Trophoblast cell (in vitro differentiated cells and primary cell): ENCODE measurements at places on chromosomes 5 and 9.

DNA sequence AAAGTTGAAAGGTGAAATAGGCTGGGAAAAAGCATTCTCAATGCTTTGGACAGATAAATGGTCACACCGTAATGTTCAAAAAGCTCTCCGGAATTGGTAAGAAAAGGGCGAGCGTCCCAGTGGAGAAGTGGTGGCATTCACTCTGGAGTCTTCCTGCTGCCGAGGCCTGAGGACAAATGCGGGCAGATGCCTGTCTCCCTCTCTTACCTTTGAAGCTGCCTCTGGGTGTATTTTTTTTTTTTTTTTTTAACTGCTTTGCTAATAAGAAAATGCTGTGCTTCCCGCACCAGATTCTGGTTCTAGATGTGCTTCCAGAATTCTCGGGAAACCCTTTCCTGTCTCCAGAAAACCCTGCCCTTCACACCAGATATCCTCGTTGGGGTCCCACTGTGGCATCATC is 24.4 kb upstream of the CTSL start:
- DNase-seq: peak; percentile 85
- H3K27ac ChIP-seq: peak overlapping the region; percentile 86
- H3K4me3 ChIP-seq: no peak overlapping the region
- H3K4me1 ChIP-seq: peaks cover 21% of the 10 kb centered on the region
- peaks cover 23% of the 10 kb centered on the region for H3K36me3 ChIP-seq

- H3K27me3 ChIP-seq: no peaks in the 10 kb centered on the region
- H3K27ac ChIP-seq: peak overlapping the region; percentile 73
- H3K36me3 ChIP-seq: no peaks in the 10 kb centered on the region
- H3K4me3 ChIP-seq: no peak overlapping the region
- no peak for DNase-seq
These were observed 21.5 kb upstream of the TGFBI start for GRCh38 chr5:136007271-136007670.

DNA sequence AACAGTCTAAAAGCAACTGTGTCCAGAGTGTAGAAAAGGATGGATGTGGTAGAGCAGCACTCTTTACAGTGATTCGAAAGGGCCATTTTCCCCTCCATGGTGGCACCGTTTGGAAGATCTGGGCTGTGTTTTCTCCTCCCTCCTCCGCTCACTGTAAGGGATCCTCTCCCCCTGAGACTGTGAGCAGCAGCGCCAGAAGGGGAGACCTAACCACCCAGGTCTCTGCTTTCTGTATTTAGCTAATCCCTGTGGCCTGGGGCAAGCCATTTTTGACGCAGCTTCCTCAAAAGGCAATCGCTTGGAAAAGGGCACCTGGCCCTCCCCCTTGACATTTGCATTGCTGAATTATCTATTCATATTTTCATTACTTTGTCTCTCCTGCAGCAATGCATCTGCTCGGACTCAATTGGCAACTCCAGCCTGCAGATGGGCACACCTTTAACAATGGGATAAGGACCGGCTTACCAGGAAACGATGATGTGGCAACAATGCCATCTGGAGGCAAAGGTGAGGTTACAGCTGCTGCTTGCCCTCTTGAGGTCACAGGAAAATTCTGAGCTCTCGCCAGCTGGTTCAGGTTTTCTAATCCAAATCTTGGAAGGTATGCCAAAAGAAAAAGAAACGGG is 244.3 kb upstream of the WWC1 start:
- H3K27me3 ChIP-seq: no peaks in the 10 kb centered on the region
- H3K27ac ChIP-seq: no peak overlapping the region
- peaks cover 13% of the 10 kb centered on the region for H3K4me1 ChIP-seq
- H3K36me3 ChIP-seq: no peaks in the 10 kb centered on the region
- no peak overlapping the region for H3K4me3 ChIP-seq

DNA sequence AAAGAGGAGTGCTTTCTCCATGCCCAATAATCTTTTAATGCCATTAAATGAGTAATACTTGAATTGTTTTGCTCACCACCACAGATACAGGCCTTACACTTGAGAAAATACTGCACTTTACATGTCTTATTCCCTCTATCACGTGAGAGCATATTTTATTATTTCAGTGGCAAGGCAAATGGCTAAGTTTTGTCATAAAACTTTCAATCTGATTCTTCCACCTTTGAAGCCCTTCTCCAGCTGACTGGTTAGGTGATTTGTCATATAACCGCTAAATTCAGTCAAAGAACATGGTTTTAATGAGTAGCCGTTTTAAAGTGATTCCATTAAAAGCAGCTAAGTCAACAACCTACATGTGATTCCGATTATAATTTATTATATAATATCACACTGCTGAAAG is 43.8 kb downstream of the FAT2 start:
- no peak for DNase-seq
- no peaks in the 10 kb centered on the region for H3K27me3 ChIP-seq
- no peaks in the 10 kb centered on the region for H3K36me3 ChIP-seq
- no peak overlapping the region for H3K4me3 ChIP-seq
- no peak overlapping the region for H3K27ac ChIP-seq
- H3K4me1 ChIP-seq: no peaks in the 10 kb centered on the region

DNA sequence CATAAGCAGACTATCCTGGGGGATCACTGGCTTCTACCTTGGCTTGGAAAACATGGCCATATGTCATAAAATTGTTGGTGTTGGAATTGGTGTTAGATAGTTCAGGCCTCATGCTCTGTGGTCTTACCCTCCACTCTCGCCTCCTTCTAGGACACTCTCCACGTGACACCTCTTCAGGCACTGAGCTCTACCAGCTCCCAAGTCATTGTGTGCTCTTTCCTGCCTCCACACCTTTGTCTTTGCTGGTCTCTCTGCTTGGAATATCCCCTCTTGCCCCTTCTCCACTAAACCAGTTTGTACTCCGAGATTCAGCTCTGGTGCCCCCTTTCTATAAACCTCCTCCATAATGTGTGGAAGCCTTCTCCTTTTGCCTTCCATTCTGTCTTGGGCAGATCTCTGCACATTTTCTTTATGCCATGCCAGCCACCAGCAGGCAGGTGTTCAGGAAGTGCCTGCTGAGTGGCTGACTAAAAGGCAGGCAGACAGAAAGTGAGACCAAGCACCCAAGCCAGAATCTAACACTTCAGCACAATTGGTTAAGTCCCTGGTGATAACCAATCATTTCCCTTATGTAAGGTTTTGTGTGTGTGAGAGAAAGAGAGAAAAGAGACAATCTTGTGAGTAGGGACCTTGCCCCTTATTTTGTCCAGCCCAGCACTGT is 37.7 kb downstream of the SAR1B start:
- no peak overlapping the region for H3K27ac ChIP-seq
- no peaks in the 10 kb centered on the region for H3K27me3 ChIP-seq
- H3K4me3 ChIP-seq: no peak overlapping the region
- H3K4me1 ChIP-seq: no peaks in the 10 kb centered on the region
- no peaks in the 10 kb centered on the region for H3K36me3 ChIP-seq

- no peaks in the 10 kb centered on the region for H3K4me1 ChIP-seq
- H3K27me3 ChIP-seq: no peaks in the 10 kb centered on the region
- H3K27ac ChIP-seq: no peak overlapping the region
- DNase-seq: no peak
- no peak overlapping the region for H3K4me3 ChIP-seq
- H3K36me3 ChIP-seq: peaks cover 4% of the 10 kb centered on the region
These were observed 147.8 kb downstream of the MAPKAP1 start for GRCh38 chr9:125559194-125559593.

DNA sequence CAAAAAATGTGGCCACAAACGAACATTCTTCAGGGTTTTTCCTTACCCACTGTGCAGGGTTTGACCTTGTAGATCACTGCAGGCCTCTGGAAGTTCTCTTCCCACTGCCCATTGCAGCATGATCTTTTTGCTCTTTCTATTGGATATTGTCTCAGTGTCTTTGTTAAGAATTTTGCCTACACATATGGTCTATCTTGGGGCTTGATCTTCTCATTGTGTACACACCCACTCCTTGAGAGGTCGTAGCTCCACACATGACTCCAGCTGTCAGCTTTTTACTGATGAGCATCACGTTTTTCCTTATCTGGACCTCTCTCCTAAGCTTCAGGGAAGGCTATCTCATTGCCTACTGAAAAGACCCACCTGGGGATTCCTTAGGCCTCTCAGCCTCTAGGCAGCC is 3.0 kb upstream of the GLRX start:
- no peak overlapping the region for H3K27ac ChIP-seq
- peaks cover 13% of the 10 kb centered on the region for H3K4me1 ChIP-seq
- H3K27me3 ChIP-seq: no peaks in the 10 kb centered on the region
- no peak overlapping the region for H3K4me3 ChIP-seq
- no peak for DNase-seq

GRCh38 chr5:66675406-66675805 is 79.2 kb downstream of the MAST4 start:
- no peak overlapping the region for H3K27ac ChIP-seq
- H3K27me3 ChIP-seq: no peaks in the 10 kb centered on the region
- no peaks in the 10 kb centered on the region for H3K36me3 ChIP-seq
- H3K4me3 ChIP-seq: no peak overlapping the region
- DNase-seq: no peak

DNA sequence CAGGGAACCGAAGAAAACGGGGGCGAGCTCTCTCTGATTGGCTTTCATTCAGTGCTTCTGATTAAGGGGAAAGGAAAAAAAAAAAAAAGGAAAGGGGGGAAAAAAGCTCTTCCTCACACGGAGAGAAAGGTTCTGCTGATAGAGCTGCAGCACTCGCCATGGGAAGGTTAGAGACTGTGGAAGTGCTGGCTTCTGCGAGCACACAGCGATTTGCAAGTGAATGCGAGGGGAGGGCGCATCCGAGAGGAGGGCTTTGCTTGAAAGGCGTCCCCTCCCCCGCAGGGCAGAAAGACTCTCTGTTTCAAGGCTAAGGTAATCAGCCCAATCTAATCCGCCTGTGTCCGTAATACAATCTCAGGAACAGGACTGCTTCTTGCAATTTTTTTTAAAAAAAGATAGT is at the start of gene CDH10:
Gene CDH10, minus strand, starts transcription at position 218 of the 400 bp plus-strand sequence. CDS start 51,488 bp downstream, outside the sequence.
- DNase-seq: no peak
- H3K4me1 ChIP-seq: no peaks in the 10 kb centered on the region
- H3K36me3 ChIP-seq: no peaks in the 10 kb centered on the region
- H3K4me3 ChIP-seq: no peak within 1 kb of the TSS
- H3K27me3 ChIP-seq: no peaks in the 10 kb centered on the region

DNA sequence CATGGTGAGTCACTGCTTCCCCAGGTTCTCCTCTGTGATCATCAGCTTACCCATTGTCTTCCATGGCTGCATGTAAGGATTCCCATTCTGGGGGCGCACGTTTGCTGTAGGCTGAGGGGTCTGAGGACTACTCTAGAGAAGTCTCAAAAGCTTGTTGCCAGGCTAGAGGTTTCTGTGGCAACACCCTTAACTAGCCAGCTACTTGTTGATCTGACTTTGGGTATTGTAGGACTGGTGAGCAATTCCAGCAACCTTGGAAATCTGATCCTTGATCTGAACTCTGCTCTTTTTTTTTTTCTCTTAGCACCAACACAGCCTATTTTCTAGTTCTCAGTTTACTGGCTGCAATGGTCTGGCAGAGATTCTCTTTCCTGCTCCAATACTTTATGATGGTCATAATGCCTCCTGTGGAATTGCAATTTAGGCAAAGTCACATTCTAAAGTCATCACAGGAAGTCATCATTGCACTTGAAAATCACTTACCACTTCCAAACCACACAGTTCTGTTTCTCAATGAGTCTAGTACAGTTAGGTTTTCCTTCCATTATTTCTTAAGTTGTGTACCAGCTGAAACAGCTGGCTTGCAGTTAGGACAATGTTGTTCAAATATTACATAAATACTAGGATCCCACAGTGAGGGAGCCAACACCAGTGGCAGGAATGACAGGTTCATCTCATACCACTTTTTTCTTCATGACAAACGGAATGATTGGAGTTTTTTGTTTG is 110.3 kb downstream of the SLC12A2 start:
- no peak overlapping the region for H3K4me3 ChIP-seq
- H3K4me1 ChIP-seq: peaks cover 3% of the 10 kb centered on the region
- no peaks in the 10 kb centered on the region for H3K27me3 ChIP-seq

- H3K36me3 ChIP-seq: no peaks in the 10 kb centered on the region
- DNase-seq: no peak
- H3K4me3 ChIP-seq: no peak overlapping the region
- peaks cover 7% of the 10 kb centered on the region for H3K4me1 ChIP-seq
These were observed 32.9 kb downstream of the PRLR start for GRCh38 chr5:35197351-35197750.

GRCh38 chr5:39190311-39191102 is 28.9 kb downstream of the FYB1 start:
- H3K27ac ChIP-seq: no peak overlapping the region
- no peak overlapping the region for H3K4me3 ChIP-seq
